ENCODE measurements at places on chromosomes 3 and 15.

DNA sequence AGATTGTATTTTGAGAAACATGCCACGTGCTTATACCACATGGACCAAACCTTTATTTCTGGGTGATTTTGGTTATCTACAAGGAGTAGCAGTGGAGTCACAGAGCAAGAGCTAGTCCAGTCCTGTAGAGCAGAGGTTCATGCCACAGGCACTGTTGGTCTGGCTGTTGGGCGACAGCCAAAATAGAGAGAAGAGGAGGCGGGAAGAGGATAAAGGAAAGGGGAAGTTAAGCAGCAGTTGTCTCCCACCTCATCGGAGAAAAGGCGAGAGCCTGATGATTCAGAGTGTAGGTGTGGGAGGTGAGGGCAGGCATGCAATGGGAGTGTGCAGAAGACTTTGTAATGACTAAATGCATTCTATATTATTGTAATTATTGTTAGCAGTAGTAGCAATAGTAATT lies 237.5 kb upstream of the ROPN1 start:
- DNase-seq, result no peak

DNA sequence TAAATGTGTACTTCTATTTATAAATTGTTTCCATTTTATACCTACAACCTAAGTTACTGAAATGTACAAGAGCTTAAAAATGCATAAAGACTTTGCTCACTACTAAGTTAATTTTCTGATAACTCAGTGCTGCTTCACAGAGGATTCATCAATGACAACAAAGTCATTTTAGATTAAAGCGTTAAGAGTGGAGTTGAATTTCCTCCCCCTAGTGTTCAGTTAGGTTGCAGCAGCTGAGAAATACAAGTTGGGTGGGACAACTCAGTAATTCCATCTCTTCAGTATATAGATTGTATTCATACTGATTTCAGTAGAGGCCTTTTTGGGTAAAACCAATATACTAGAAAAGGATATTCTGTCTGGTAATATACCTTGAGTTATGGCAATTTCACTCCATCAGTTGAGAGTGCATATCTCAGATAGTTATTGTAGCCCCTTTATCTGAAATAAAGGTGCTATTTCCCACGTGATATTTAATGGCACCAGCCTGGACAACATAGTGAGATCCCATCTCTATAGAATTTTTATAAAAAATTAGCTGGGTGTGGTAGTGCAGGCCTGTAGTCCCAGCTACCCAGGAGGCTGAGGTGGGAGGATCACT lies 6.9 kb upstream of the RPL35A start:
- DNase-seq, result no peak

- DNase-seq, result peak; percentile 78
These were observed at the start of gene ACTC1 for GRCh38 chr15:34795267-34796081. TSS of gene ACTC1 (minus strand) at chr15:34795549. CDS start at chr15:34794808, 741 bp downstream.

DNA sequence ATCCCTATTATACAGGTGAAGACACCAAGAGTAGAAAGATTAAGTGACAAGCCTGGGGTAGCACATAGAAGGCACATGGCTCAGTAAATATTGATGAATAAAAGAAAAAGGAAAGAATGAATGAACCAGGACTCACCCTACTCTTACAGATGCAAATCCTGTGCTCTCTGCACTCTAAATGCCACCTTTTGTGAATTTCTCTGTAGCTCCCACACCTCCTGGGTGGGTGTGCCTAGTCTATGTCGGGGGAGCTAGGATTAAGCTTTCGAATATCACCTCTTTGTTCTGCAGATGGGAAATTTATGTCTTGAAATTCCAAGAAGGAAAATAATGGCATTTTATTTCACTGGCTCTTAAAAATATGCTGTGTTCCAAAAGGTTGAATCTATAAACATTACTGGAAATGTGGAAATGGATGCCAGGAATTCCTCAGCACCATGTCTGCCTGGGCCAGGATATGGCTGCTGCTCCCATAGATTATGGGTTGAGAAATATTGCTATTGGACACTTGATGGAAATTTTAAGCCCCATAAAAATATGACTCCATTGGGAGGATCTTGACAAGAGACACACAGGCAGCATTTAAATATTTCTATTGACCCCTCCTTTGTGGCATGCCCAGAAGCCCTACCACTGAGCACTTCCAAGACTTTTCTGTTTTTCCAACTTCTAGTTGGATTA lies 43.3 kb downstream of the CCNB2 start:
- no peak for DNase-seq

GRCh38 chr15:62770752-62771151 lies 271.8 kb upstream of the TPM1 start:
- DNase-seq, result no peak

- no peak for DNase-seq
These were observed 1.6 kb upstream of the FOXP1 start for GRCh38 chr3:71585131-71585530.

DNA sequence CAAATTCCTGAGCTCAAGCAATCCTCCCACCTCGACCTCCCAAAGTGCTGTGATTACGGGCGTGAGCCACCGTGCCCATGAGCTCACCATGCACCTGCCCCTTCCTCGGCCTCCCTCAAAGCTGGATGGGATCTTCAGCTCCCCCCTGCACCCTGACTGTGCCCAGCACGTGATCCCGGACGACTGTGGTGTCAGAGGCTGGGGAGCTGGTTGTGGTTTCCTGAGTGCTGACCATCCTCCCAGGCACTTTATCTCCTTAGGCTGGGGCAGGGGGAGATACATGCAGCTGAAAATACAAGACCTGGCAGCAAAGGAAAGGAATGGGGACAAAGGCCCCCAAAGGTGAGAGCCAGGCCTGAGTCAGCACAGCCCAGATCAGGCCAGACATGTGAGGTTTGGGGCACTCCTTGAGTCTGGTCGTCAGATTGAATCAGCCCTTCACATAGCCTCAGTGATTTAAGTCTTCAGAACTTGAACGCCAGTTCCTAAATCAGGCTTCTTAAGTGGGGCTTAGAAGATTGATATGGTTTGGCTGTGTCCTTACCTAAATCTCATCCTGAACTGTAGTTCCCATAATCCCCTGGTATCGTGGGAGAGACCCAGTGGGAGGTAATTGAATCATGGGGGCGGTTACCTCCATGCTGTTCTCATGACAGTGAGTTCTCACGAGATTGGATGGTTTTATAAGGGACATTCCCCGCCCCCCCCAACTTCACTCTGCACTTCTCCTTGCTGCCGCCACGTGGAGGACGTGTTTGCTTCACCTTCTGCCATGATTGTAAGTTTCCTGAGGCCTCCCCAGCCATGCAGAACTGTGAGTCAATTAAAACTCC lies 35.8 kb downstream of the PRKCD start:
- DNase-seq, result no peak

GRCh38 chr15:31801152-31801551 lies 229.2 kb upstream of the CHRNA7 start:
- peak; percentile 55 for DNase-seq

DNA sequence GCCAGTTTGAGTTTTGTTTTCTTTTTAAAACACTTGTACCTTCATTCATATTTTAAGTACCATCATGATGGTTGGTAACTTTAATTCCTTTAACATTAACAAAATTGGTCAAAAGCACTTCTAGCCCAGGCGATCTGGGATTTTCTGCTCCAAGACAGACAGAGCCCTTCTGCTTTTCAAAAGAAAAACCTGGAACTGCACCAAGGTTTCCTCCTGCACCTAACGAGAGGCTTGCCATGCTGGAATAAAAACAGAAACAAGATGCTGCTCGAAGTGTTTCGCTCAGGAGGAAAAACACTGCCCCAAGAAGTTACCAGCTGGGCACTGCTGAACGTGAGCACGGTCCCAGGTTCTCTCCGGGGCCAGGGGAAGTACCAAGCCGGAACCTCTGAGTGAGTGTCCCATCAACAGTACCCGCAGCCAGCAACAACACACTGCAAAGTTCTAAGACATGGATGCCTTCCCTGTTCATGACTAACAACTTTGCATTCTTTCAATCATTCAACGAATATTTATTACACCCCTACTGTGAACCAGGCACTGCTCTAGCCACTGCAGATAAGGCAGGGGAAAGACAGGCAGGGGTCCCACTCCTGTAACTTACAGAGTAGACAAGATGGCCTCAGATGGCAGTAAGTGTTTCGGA lies 98.8 kb downstream of the XXYLT1 start:
- no peak for DNase-seq

- no peak for DNase-seq
These were observed 472.7 kb upstream of the ARL6 start for GRCh38 chr3:97291901-97292300.

GRCh38 chr15:81642451-81642990 lies 268.5 kb upstream of the TMC3 start:
- peak; percentile 59 for DNase-seq

- no peak for DNase-seq
These were observed 85.3 kb upstream of the RORA start for GRCh38 chr15:61314427-61314826.

GRCh38 chr3:48232734-48233133 lies 8.2 kb upstream of the ZNF589 start:
- DNase-seq, result peak; percentile 66

DNA sequence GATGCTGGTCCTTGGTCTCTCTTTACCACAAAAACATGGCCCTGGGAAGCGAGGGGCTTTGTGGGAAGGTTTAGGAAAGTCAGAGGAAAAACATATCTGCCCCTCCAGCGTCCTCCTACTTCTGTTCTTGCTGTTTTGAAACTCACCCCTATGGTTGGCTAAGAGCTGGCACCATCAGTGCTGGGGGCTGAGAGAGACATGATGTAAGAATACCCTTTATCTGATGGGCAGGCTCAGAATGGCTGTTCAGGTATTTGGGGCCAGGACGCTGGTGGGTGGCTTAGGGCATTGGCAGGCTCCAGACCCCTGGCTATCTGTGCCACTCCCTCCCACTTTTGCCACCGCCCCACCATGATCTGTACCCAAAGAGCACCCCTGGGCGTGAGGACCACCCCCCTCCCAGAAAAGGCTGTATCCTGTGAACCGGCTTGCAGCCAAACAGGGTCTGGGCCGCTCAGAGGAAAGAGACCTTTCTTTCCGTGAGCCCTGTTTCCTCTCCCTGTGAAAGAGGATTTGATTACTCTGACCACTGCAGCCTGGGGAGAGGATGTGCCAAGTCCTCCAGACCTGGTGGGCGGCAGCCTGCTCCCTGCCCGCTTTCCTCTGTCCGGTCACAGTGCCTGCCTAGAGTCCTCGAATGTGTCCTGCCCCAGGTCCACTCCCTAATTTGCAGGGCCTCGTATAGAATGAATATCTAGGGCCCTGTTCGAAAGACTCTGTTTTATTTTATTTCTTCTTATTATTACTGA lies 61.3 kb upstream of the SLC6A6 start:
- no peak for DNase-seq

- DNase-seq, result peak; percentile 35
These were observed 18.2 kb upstream of the SKOR1 start for GRCh38 chr15:67807141-67807540.

GRCh38 chr3:143171141-143171980 lies 51.8 kb downstream of the CHST2 start:
- no peak for DNase-seq

DNA sequence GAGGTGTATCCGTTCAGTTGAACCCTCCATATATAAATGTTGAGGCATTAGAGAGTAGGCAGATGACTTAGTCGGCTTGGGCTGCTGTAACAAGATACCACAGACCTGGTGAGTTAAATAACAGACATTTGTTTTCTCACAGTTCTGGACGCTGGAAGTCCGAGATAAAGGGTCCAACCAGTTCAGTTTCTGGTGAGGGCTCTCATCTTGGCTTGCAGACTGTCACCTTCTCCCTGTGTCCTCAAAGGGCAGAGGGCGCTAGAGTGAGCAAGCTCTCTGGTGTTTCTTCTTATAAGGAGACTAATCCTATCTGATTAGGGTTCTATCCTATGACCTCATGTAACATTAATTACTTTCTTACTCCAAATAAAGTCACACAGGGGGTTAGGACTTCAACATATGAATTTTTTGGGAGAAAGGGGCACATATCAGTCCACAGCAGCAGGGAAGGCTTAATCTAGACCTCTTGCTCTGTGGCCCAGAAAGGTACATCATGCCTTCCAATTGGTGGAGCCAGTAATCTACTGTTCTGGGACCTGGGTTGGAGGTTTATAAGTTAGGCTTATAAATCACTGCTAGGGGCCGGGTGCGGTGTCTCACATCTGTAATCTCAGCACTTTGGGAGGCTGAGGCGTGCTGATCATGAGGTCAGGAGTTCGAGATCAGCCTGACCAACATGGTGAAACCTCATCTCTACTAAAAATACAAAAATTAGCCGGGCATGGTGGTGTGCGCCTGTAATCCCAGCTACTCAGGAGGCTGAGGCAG lies 26.3 kb upstream of the SLC28A2 start:
- DNase-seq, result no peak

GRCh38 chr3:138331143-138331894 lies 1.7 kb upstream of the NME9 start:
- no peak for DNase-seq

GRCh38 chr3:109994853-109995252 lies 657.5 kb upstream of the DPPA4 start:
- no peak for DNase-seq

DNA sequence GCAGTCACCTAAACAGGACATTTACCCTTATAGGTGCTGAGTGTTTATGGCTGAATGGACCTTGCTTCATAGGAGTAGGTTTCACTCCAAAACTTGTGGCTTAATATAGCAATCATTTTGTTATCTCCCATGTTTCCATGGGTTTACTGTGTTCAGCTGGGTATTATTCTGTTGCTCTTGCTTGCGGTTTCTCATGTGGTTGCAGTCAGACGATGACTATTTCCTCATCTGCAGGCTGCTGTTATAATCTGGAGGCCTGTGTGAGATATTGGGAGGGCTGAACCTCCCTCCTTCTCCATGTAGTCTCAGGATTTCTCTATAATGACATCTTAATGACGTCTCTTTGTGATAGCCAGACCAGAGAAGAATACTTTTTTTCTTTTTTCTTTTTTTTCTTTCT lies 98.1 kb downstream of the ZPLD1 start:
- no peak for DNase-seq

GRCh38 chr3:112128843-112129727 lies 4.0 kb downstream of the GCSAM start:
- no peak for DNase-seq

GRCh38 chr3:78096488-78097255 lies 1056.8 kb downstream of the ROBO2 start:
- no peak for DNase-seq

- DNase-seq, result no peak
These were observed 554.0 kb downstream of the NSUN3 start for GRCh38 chr3:94616833-94617232.

DNA sequence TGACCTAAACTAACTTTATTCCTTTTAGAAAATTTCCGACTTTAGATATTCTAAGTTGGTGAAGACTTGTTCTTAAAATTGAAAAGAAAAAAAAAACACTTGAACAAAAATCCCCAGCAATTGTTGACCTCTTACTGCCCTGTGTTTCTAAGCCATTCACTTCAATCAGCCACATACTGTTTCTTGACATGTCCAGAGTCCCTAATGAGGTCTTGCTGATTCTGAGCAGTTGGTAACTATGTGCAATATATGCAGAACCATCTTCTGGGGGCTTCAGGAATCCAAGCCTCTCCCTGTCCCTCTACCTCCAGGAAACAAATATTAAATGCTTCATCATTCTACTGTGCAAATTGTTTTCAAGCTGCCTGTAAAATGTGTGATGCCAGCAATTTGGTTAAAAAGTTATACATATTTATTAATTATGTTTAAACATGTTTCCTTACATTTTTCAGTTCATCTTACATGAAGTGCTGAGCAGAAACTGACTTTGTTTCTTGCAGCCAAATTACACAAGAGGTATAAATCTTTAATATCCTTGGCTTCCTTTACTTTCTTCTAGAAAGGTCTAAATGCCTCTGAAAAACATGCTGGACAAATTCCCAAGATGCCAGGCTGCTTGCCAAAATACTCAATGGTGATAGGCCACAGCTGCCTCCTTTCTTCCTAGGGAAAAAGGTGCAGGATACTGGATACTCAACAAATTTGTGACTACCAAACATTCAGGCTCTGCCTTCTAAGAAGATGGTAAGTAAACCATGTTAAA lies 19.8 kb upstream of the GYG1 start:
- DNase-seq, result no peak
